ENCODE measurements at places on chromosomes 6 and 20.

DNA sequence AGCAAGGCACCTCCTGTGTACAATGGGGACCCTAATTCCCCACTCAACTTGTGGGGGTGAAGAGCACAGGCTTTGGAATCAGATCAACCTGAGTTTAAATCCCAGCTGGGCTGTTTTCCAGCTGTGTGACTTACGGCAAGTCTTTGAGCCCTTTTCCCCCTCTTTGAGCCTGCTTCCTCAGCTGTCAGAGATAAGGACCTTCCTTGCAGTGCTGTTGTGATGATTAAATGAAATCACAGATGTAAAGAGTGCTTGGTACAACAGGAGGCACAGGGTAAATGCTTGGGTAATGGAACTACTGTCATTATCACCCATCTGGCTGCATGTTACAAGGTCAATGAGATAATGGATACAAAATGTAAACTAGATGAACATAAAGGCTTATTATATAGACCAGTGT is 3.2 kb downstream of the SNX21 start:
- DNase-seq: no peak

DNA sequence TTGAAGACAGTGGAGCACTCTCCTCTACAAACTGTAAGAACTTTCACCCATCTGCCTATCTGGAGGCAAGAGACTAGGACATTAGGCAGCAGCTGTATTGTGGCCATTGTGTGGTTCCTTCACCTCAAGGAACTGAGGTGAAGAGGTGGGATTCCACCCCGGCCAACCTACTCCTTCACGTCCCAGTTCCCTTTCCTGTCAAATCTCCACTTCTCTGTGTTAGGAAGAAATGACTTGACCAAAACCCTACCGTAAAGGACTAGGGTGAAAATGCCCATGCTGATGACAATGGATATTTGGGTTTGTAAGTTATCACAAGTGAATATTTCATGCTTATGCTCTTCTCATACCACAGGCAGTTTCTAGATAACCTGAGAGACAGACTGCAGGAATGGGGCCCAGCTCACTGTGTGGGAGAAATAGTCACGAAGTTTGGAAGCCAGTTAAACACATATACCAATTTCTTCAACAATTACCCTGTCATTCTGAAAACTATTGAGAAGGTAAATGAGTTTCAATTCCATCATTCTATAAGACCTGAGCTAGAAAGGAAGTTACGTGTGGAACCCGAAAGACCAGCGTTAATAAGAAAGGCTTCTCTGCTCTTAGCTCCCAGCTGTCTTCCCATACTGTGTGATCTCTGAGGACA is 86.6 kb downstream of the ECT2L start:
- no peak for DNase-seq

DNA sequence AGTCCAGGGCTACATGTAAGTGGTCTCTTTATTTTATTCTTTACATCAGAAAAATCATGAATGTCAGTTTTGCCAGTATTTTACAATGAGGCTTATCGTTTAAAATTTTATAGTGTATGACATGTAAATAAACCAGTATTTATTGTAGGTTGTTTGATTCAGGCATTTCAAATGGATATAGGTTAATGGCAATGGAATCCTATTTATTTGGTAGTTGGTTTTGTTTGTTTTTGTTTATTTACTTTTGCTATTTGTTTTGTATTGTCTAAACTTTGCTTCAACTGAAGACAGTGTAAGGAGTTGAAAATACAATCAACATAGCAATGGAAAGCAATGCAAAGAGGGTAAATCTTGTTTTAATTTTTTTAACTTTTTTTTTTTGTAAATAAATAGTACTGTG is 119.0 kb upstream of the SAMD5 start:
- DNase-seq: no peak

DNA sequence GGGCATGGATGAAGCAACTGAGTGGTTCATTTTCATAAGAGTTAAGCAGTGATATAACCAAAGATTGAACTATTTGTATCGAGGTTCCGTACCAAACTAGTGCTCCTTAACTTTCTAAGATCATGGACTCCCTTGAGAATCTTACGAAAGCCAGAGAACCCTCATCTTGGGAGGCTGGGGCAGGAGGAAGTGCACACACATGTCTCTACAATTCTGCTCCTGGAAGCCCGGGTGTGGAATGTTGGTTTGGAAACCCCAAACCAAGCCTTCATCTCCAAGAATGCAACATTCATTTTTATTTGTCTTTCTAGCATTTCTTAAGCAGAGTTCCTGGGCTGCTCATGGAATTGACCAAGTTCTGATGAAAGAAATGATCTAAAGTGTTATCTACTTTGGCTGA is 250.5 kb upstream of the PRND start:
- DNase-seq: no peak

GRCh38 chr6:126548300-126548699 is 208.4 kb downstream of the CENPW start:
- no peak for DNase-seq

GRCh38 chr6:47853766-47854165 is 71.9 kb downstream of the OPN5 start:
- DNase-seq: no peak

DNA sequence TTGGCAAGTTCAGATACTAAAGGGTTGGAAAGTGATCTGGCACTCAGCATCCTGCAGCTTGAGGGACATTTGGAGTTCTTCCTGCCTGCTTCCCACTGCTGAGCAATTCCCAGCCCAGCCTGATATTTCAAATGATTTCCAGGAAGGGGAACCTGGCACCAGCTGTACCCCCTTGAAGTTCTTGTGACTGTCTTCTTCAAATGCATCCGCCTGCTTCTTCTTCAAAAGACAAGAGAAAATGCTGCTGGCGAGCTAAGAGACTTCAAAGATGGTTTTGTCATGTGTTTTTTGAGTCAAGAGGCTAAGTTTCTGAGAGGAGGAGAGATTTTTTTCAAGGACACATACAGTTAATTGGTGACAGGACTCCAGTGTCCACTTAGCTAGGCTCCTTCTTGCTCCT is 42.6 kb upstream of the B4GALT5 start:
- DNase-seq: no peak

DNA sequence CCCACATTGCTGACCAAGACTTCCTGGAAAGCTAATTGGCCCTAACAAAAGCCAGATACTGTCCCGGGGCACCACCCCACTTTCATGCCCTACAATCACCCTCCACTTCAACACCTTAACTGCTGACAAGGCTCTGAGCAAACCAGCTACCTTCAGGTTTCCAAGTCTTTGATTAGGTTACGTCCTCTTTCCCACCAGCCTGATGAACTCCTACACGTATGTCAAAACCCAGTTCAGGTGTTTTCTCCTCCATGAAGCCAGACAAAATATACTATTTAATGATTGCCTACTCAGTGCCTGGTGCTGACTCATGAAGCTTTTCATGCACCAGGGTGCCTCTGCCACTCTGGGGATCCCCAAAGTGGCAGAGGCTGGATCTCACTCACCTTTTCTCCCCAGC is 58.6 kb downstream of the CDH22 start:
- no peak for DNase-seq

- no peak for DNase-seq
These were observed 2.1 kb upstream of the TMEM217 start for GRCh38 chr6:37260040-37260439.

DNA sequence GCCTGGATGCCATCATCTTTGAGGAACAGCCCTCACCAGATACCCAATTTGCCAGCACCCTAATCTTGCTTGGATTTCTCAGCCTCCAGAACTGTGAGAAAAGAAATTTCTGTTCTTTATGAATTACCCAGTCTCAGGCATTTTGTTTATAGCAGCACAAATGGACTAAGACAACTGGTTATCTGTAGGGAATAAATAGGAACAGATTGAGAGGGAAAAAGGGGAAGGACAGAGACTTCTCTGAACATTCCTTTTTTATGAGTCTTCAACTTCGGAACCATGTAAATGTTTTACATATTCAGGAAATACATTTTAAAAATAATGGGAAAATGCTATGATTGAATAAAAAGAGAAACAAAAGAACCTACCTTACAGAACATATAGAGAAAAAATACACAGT is 20.9 kb downstream of the KCTD20 start:
- no peak for DNase-seq

- DNase-seq: no peak
These were observed 374.8 kb downstream of the QKI start for GRCh38 chr6:163789199-163789810.

- DNase-seq: no peak
These were observed 74.3 kb downstream of the ARID1B start for GRCh38 chr6:156851454-156851921.

- DNase-seq: no peak
These were observed 18.9 kb downstream of the TFAP2A start for GRCh38 chr6:10395704-10396546.

- no peak for DNase-seq
These were observed 42.7 kb downstream of the ANKRD6 start for GRCh38 chr6:89475634-89476033.

DNA sequence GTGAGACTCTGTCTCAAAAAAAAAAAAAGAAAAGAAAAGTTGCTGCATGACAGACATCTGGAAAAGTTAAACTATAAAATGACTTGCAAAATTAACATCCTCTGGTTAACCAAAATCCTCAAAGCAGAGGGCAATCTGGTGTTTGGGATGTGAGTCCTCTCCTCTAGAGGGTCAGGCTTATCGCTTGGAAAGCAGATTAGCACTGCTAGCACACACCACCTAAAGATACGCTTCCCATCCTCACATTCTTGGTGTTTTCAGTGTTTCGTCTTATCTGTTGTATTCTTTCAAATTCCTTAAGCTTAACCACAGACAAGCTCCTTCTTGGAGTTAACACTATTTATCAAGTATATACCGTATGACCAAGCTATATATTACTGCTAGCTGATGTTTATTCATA is 198.0 kb downstream of the SOX4 start:
- DNase-seq: no peak

- no peak for DNase-seq
These were observed 242.0 kb upstream of the TBX18 start for GRCh38 chr6:85006362-85006761.

Data from activated CD4-positive, alpha-beta T cell treated with anti-CD3 and anti-CD28 coated beads, Interleukin-2, amount 50 U/mL, for 24 hours (primary cell).